Amygdala (tissue), 56 donors: ENCODE measurements at places on chromosomes 16 and 17.

GRCh38 chr16:88195911-88196465 is 186.8 kb upstream of the ZNF469 start:
- no peak for DNase-seq

GRCh38 chr16:49376206-49376605 is 2.6 kb downstream of the C16orf78 start:
- no peak for DNase-seq

GRCh38 chr17:81489998-81490992 is 22.3 kb downstream of the ACTG1 start:
- no peak for DNase-seq

- no peak for DNase-seq
These were observed 17.7 kb downstream of the SREBF1 start for GRCh38 chr17:17819111-17819510.

DNA sequence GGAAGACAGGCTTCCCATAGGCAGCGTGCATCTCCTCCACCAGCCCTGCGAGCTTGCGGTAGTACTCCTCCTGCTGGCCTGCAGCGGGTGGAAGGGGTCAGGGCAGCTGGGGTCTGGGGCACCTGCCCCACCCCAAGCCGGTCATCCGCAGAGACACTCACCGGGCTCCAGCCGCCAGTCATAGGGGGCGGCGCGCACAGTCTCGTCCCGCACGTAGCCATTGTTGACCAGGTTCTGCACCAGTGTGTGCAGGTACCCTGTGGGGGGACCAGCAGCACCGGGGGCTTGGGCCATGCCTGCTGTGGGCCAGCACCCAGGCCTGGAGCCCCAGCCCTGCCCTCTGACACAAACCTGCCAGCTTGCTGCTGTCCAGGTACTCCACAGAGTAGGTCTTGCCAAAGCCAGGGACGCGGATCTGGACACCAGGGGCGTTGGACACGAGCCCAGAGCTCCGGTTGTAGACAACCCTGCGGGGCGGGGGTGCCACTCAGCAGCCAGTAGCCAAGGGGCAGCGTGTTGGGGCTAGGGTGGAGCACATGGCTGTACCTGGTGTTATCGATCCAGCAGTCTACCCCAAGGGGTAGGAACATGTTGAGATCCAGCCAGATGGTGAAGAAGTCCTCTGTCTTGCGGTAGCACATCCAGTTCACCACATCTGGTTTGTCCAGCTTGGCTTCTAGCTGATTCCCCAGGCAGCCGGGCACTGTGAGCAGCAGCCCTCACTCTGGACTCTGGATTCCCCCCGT is 1.2 kb downstream of the LCAT start:
- DNase-seq = no peak
